ENCODE measurements at places on chromosomes 5 and 9. TPM values are rescaled to one million over a fixed set of nuclear protein-coding genes. Genes with fewer than 3 reads are reported as not detected.

- no peaks in the 10 kb centered on the region for H3K4me1 ChIP-seq
- DNase-seq = no peak
- H3K36me3 ChIP-seq = no peaks in the 10 kb centered on the region
Observed at GRCh38 chr9:37107701-37108100, 12.7 kb upstream of the ZCCHC7 start.

CCNI2 gene
- 1.7 TPM for total RNA-seq

DNA sequence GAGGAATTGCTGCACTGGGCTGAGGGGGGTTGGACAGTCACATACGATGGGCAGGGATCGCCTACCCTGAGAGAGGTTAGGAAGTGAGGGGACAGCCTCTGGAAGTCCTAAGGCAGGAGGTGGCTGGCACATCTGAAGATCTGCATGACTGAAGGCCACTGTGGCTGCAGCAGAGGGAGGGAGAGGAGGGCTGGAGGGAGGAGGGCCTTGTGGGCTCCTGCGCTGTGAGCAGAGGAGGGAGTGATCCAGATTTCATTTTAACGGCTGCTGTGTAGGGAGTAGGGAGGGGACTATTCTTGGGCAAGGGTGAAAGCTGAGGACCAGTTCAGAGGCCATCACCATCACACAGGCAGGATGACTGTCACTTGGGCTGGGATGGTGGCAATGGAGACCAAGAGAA is 7.1 kb downstream of the EIF4E1B start:
- peaks cover 15% of the 10 kb centered on the region for H3K4me1 ChIP-seq
- H3K36me3 ChIP-seq = no peaks in the 10 kb centered on the region
- DNase-seq = no peak
- H3K27ac ChIP-seq = no peak overlapping the region

GRCh38 chr5:163248871-163249270 is 188.5 kb upstream of the CCNG1 start:
- no peak overlapping the region for H3K27ac ChIP-seq
- no peaks in the 10 kb centered on the region for H3K4me1 ChIP-seq
- no peaks in the 10 kb centered on the region for H3K27me3 ChIP-seq
- no peak overlapping the region for H3K4me3 ChIP-seq
- H3K36me3 ChIP-seq = no peaks in the 10 kb centered on the region

- no peak for DNase-seq
- H3K36me3 ChIP-seq = no peaks in the 10 kb centered on the region
- H3K27me3 ChIP-seq = no peaks in the 10 kb centered on the region
- no peak overlapping the region for H3K4me3 ChIP-seq
- H3K4me1 ChIP-seq = no peaks in the 10 kb centered on the region
Observed at GRCh38 chr9:81430727-81431126, 258.6 kb downstream of the TLE1 start.

TRIO gene
- 183 TPM for total RNA-seq

DNA sequence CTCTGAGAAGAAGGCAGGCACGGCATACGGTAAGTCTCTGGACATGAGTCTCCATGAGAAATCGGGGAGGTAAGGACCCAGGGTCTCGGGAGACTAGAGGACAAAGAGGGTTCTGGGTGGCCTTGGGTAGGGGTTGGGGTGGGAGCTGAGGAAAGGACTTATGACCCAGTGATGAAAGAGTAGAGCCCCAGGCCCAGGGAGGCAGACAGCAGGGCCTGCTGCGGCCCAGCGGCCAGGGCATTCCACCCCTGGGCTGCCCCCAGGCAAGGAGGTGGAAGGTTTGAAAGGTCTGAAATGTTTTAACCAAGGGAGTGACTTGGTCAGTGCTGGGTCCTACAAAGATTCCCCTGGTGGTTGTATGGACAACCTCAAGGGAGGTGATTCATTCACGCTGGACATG is 89.1 kb downstream of the CRB2 start:
- no peak overlapping the region for H3K27ac ChIP-seq
- H3K4me1 ChIP-seq = no peaks in the 10 kb centered on the region
- peaks cover 80% of the 10 kb centered on the region for H3K36me3 ChIP-seq
- DNase-seq = peak; percentile 35
- no peaks in the 10 kb centered on the region for H3K27me3 ChIP-seq

PCDHB14 gene
- total RNA-seq = 1.6 TPM

GRCh38 chr5:147189109-147189424 is 45.8 kb upstream of the STK32A start:
- H3K36me3 ChIP-seq = no peaks in the 10 kb centered on the region
- no peak for DNase-seq
- no peak overlapping the region for H3K4me3 ChIP-seq
- H3K27ac ChIP-seq = no peak overlapping the region
- H3K4me1 ChIP-seq = no peaks in the 10 kb centered on the region

DNA sequence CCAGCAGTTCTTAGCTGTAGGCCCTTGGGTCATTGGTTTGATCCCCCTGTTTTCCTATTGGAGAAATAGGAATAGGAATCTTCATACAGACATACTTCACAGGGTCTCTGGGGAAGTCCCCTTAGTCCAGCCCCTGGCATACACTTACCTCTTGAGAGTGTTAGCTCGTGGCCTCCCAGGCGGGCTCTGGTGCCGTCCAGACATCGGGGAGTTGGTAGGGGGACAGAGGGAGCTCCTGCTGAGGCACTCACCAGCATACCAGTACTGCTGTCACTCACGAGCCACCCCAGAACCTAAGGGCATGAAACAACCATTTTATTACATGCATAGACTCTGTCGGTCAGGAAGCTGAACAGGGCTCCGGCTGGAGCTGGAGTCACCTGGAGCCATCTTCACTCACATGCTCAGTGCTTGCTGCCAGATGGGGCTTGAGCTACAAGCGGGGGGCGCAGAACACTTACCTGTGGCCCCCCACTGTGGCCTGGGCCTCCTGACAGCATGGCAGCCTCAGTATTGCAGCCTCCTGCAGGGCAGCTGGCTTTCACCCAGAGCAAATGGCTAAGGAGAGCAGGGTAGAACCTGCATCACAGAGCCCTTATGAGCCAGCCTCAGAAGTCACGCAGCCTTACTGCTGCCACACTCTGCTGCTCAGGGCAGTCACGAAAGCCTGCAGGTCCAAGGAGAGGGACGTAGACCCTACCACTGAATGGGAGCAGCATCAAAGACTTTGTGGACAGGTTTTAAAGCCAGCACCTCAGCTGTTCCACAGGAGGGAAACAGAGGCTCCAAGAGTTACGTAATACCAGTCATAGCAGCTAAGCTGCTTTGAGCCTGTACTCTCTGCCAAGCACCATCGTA is 58.3 kb upstream of the ANGPTL2 start:
- peak overlapping the region; percentile 81 for H3K27ac ChIP-seq
- H3K4me3 ChIP-seq = no peak overlapping the region
- DNase-seq = peak; percentile 55
- no peaks in the 10 kb centered on the region for H3K4me1 ChIP-seq
- H3K36me3 ChIP-seq = peaks cover 3% of the 10 kb centered on the region

DNA sequence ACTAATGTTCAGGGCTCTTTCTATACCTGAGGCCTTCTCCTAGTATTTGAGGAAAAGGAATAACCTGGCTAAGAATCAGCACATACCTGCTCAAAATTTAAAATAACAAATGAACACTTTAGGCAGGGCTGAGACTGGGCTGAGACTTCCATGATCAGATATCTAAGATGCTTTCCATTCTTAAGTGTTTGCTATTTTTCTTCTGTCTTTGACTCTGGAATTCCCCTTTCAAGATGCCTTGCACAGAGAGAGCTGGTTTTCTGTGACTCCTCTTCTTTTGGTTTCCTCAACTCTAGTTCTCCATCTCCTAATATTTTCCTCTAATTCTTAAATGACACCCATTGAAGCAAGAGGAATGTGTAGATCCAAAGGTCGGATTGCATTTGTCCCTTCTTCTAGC is 61.1 kb downstream of the DPYSL3 start:
- no peaks in the 10 kb centered on the region for H3K4me1 ChIP-seq
- H3K4me3 ChIP-seq = no peak overlapping the region
- H3K27me3 ChIP-seq = no peaks in the 10 kb centered on the region
- no peaks in the 10 kb centered on the region for H3K36me3 ChIP-seq
- no peak overlapping the region for H3K27ac ChIP-seq
- DNase-seq = no peak
